ENCODE measurements at places on chromosomes 12 and 14.

- DNase-seq = no peak
Measured at GRCh38 chr12:131042834-131043245, 89.1 kb downstream of the ADGRD1 start.

DNA sequence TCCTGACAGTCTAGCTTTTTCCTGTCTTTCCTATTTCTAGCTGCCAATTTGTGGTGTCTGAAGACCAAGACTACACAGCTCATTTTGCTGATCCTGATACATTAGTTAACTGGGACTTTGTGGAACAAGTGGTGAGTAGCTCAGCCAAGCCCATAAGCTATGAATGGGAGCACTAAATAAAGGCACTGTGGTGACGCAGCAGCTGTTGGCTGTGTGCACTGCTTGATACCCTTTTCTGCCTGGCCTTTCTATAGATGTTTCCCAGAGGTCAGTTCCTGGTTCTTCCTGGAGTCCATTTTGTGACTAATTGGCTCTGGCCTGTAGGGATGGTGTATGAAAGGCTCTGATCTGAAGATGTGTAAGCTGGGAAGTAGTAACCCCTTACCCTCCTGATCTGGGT, 20.5 kb downstream of the RNF10 start:
- DNase-seq = no peak

DNA sequence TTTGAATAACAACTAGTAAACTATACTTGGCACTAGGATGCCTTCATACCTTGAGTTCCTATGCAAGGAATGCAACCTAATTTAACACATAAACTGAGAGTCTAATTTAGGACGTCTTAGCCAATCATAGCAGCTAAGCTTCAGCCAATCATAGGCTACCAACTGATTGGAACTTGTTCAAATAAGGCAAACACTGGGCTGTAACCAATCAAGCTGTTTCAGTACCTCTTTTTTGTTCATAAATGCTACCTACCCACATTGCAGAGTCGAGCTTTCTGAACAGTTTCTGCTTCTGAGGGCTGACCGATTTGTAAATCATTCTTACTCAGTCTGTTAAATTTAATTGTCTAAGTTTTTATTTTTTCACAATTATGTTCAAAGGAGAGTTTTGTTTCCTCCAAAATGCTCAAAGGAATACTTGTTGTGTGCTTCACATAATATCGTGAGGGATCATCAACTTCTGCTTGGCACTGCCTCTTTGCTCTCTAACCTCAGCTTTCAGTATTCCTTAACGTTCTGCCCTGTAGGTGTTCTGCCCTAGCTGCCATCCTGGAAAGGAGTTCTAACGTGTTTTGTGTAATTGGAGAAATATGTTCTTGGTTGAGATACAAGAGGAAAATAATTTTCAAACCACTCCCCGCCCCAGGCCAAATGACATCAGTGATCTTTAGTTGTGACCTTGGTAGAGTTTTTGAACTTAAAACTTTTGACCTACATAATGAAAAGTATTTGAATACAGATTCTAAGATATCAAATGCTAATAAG, 380.4 kb upstream of the MIS18BP1 start:
- no peak for DNase-seq

GRCh38 chr14:32426028-32426427, 96.9 kb downstream of the AKAP6 start:
- DNase-seq = no peak

DNA sequence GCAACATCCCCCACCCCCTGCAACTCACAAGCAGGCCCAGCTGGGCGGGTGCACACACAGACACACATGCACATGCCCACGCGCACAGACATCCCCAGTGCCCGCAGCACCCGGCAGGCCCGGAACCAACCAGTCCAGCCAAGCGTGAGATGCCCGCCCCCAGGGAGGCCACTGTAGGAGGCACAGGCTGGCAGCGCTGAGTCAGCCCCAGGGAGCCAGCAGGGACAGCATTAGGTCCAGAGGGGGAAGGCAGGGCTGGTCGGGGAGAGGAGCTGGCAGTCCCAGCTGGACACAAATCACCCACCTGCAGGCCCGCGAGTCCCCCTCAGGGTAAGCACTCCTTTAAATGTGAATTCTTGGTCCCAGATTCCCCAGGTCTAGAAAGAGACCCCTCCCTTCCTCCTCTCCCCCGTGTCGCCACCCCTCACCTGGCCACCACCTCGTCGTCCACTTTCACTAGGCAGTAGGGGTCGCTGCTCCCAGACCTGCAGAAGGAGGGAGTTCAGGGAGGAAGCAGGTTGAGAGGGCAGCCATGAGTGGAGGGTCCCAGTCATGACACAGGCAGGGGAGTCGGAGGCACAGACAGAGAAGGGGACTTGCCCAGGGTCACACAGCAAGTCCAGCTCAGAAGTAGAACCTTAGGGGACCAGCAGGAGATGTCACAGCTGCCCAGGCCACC, 5.0 kb downstream of the RASAL1 start:
- no peak for DNase-seq

GRCh38 chr14:88821888-88822287, 2.6 kb upstream of the TTC8 start:
- no peak for DNase-seq

- no peak for DNase-seq
Measured at GRCh38 chr14:105891631-105892452, 365.5 kb downstream of the TMEM121 start.

DNA sequence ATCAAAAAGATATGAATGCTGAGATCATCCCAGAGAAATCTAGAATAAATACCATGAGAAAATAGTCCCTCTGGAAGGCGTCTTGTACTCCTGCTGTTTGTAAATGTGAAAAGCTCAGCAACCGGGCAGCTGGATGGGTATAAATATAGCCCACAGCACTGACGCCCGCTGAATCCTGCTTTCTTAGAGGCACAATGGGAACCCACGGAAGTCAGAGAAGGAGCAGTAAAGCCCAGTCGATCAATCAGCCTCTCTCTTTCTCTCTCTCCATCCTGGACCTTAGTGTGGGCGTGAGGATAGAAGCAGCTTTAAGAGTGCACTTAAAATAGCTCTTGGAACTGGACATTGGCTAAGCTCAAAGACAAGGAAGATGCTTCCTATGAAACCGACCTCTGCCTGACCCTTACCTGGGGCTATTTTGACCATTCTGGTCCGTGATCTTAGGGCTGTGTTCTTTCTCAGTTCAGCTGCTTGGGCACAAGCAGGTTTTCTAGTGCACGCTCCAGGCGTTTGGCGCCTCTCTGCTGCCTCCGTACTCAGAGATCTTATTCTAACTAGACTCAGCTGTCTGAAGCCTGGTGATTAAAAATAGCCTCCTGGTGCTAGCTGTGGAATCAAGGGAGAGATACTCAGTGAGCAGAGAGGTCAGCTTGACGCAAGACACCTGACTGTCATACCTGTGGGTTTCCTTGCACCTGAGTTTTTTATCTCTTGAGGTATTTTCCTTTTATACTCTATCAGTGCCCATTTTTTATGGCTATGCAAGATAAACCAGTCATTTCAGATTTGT, 144.6 kb downstream of the ETV6 start:
- DNase-seq = no peak
